Activated T-helper 17 cell treated with anti-CD3 and anti-CD28 coated beads, Interleukin-2, amount 50 U/mL, for 72 hours (primary cell): ENCODE measurements at places on chromosomes 16 and 17.

GRCh38 chr17:28049071-28049470, 6.6 kb downstream of the NLK start:
- peak; percentile 43 for ATAC-seq

GRCh38 chr16:21023509-21024202, 123.1 kb downstream of the LYRM1 start:
- peak; percentile 40 for ATAC-seq

DNA sequence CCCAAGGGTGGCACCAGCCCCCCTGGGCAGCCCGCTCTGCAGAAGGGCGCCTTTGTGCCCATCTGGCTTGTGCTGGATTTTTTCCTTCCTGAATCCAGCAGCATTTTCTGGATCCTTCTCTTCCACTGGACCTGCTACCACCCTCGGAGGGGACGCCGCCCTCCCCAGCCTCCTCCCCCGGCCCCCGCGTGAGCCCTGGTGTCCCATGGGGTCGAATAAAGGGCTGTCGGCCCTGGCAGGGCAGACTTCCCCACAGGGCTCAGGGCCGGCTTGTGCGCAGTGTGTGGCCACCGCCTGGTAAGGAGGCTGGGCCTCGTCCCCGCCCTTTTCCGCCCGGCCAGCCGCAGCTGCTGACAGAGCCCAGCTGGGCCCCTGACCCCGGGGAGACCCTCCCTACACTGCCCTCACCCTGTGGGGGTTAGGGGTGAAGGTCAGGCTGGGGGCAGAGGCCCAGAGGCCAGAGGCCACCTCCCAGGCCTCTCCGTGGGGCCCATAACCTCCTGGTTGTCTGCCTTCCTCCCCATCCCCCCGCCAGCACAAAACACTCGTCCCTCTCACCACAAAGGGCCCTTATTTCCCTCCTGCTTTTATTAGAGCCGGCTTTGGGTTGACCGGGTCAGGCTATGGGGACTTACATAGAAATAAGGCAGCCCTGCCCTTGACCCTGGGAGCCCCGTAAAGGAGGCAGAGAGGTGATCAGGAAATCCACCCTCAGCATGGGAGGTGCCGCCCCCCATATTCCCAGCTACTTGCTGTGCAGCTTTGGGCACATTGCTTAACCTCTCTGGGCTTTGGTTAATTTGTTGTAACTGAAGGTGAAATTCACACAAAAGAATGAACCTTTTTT, 179.3 kb upstream of the CIBAR2 start:
- ATAC-seq, result no peak

GRCh38 chr17:82980632-82981031, 98.8 kb upstream of the METRNL start:
- ATAC-seq, result no peak

- ATAC-seq, result peak; percentile 72
These were observed 35.8 kb upstream of the BCAS3 start for GRCh38 chr17:60641810-60642220.

GRCh38 chr17:42424991-42425610, 2.0 kb upstream of the CAVIN1 start:
- ATAC-seq, result no peak

GRCh38 chr16:83227336-83227735, 580.4 kb upstream of the HSBP1 start:
- ATAC-seq, result no peak

GRCh38 chr17:80898716-80899115, 92.9 kb upstream of the CHMP6 start:
- ATAC-seq, result no peak

DNA sequence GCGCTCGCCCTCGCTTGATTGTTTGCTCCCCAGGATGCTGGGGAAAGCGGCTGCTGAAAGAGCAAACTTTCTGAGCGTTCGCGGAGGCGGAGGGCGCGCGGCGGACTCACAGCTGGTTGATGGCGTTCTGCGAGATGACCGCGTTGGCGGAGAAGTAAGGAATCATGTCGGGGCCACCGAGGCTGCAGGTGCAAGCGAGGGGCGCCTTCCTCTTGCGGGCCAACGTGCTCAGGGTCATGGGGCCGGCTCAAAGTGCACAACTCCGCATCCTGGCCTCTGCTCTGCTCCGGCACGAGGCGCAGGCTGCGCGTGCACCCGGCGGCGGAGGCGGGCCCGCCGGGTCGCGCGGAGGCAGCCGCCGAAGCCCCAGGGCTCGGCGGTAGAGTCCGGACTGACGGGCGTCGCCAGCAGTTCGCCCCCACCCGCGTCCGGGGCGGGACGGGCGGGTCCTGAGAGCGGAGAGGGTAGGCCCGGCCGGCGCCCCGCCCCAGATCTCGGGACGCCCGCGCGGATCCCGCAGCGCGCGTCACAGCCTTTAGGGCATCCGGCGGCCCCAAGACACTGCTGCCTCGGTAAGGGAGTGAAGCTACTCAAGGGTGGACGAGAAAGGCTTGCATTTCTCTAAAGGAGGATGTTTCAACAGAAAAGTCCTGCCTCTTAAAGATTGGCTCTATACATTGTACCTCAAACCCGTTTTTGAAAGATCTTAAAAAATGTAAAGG, 138.5 kb upstream of the CORO6 start:
- peak; percentile 94 for ATAC-seq

DNA sequence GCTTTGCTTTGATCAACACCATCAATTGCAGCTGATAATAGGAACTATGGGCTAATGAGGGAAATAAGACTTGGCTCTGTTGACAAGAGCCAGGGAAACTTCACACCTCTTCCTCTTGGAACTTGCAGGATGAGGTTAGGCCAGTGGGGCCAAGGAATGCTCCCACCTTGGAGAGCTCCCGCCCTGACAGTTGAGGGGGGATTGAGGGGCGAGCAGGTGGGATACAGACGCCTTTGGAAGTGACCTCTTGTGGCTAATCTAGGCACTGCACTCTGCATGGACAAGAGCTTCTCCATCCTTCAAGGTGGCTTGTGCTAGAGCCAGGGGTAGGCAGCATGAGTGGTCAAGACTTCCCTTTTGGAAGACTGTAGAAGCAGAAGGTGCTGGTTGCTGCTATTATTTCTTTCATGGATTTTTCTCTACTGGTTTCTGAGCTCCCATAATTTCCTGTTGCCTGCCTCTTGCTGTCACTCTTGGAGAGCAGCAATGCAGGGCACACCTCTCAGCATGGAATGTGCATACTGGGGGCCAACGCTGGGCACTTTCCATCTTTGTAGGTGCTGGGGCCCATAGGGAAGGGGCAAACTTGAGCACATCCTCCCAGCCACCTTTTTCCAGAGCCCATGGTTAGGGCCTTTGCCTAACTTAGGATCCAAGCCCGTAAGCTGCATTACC, 2.3 kb upstream of the PHF12 start:
- no peak for ATAC-seq

GRCh38 chr17:59620518-59621259, 994 bp downstream of the CLTC start:
- peak; percentile 41 for ATAC-seq

- no peak for ATAC-seq
These were observed 1.2 kb downstream of the SLC6A4 start for GRCh38 chr17:30234296-30234695.

DNA sequence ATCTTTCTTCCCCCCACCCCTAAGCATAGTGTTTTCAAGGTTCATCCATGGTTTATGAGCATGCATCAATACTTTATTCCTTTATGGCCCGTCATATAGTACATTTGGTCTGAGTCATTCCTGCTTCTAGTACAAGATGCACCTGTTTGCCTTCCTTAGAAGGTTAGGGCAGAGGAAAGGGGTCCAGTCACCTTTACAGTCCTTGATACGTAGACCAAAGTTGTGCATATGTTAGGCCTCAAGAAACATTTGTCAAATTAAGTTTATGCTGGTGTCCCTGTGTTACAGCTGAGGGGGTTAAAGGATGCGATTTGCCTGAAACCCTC, 1.4 kb downstream of the CYB5D2 start:
- no peak for ATAC-seq

DNA sequence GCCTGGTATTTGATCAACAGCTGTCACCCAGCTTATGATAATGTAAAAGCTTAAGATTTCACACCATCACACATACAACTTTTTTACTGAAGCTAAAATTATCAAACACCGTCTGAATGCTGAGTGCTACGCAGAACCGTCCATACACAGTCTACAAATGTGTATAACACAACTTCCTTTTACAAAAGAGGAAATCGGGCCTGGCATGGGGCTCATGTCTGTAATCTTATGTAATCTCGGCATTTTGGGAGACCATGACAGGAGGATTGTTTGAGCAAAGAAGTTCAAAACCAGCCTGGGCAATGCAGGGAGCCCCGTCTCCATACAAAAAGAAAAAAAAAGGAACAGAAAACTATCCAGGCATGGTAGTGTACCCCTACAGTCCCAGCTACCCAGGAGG, 19.6 kb upstream of the QRICH2 start:
- ATAC-seq, result no peak

- peak; percentile 76 for ATAC-seq
These were observed 510.7 kb downstream of the MAF start for GRCh38 chr16:79089735-79090284.

DNA sequence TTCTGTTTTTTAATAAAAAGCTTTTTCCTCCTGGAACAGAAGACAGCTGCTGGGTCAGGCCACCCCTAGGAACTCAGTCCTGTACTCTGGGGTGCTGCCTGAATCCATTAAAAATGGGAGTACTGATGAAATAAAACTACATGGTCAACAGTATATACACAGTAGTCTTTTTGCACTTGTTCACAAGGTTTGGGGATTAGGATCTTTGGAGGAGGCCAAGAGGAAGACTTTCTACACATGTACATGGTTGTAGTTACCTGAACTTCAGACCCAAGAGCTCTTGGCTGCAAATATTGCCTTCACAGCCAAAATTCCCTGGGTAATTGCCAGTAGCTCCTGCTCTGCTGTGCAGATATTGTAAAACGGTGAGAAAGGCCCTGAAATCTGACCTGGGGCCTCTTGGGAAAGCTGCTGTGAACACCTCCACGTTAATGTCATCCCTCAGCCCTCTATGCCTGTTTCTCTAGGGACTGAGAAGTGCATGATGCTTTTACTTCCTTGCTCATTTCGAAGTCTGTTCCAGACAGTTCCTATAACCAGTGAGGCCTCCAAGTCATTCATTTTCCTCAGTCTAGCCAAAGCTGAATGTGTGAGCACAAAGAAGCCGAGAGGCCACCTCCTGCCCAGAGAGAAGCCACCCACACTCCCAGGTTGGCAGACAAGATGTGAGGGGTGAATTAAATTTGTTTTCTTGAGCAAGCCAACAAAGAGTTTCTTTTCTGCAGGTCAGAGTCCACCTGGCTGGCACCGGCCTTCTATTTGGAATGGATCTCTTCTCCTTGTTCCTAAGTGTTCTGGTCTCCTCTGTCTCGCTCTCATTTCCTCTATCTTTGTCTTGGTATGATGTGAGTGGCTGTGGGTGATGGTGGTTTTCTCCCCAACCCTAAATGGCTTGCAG, 15.9 kb downstream of the ANKRD40 start:
- no peak for ATAC-seq

- no peak for ATAC-seq
These were observed 5.6 kb downstream of the CDH16 start for GRCh38 chr16:66913081-66913480.

- peak; percentile 86 for ATAC-seq
These were observed 110.9 kb downstream of the XYLT1 start for GRCh38 chr16:17359788-17360390.

- ATAC-seq, result peak; percentile 90
These were observed 25.1 kb downstream of the KSR1 start for GRCh38 chr17:27481327-27481726.

DNA sequence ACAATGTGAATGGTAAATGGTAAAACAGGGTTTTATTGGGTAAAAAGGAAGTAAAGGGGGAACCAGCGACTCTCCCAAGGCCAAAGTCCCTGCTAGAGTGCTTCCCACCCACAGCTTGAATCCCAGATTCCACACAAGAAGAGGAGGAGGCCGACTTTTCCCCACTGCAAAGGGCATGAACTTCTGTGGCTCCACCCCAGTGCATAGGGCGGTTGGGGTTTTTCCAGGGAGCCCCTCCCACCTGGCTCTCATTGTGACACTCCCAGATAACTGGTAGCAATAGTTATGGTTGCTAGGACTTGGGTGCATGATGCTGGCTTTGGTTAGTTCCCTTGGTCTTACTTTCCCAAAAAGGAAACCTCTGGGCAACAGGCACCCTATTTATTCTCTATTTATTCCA, 666.0 kb upstream of the CA10 start:
- no peak for ATAC-seq

- ATAC-seq, result no peak
These were observed 74.1 kb downstream of the SNX11 start for GRCh38 chr17:48181653-48182052.

GRCh38 chr16:74756203-74756602, 18.4 kb downstream of the FA2H start:
- ATAC-seq, result no peak

DNA sequence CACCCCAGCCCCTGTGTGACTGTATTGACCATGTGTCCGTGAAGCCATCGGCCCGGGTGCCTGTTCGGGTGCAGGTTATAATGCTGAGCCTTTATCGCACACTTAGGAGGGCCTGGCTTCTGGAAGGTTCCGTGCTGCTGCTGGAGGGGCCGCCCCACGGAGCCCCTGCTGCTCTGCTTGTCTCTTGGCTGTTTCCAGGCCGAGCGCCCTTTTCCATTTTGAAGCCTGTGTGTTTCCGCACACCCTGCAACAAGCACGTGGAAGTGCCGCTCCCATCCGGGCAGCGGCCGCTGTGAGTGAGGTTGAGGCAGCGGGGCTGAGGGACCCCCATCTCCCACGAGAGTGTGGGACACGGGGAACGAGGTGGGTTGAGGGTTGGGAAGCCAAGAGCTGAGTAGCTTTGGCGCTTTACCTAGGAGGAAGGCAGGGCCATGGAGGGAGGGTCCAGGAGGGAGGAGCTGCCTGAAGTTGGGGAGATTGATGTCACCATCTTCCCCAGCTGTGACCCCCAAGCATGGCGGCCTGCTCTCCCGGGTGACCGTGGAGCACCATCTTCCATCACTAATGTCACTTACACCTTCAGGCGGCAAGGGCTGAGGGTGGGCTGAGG, 200.1 kb upstream of the GSE1 start:
- ATAC-seq, result no peak
